ENCODE measurements at places on chromosomes 5 and 9.

DNA sequence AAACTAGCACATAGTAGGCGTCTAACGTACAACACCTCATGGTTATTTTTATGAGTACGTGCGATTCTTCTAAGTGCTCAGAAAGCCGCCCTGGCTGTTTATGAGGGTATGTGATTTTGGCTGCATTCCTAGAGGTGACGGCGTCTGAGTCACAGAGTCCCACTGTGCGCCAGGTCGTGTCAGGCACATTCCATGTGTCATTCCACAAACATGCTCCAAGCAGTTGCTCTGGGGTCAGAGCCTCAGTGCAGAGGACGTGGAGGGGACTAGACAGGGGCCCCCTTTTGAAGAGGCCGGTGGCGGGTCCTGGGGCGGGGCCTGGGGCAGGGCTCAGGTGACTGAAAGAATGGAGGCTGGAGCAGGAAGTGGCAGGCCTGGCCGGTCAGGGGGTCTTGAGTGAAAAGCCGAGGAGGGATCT lies 51.9 kb downstream of the NEK6 start:
- no peak for DNase-seq

DNA sequence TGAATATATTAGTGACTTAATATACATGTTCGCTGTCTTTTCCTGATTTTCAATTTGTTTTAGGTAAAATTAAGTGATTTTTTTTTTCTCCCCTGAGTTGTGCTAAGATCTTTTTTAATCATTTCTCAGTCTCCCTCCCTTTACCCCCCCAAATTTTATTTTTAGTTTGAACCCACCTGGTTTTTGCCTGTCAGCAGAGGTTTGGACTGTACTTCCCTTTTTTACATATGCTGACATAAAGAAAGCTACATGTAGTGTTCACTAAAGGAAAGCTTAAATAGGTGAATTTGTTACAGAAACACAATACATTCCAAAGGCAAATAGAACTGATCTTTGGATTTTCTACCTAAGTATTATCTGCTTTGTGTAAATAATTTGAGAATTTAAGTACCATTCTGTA lies 82.2 kb downstream of the IPO11 start:
- no peak for DNase-seq

- DNase-seq = no peak
Observed at GRCh38 chr9:426976-427375, 212.3 kb downstream of the DOCK8 start.

- DNase-seq = no peak
Observed at GRCh38 chr9:119157196-119157595, 212.0 kb downstream of the BRINP1 start.

DNA sequence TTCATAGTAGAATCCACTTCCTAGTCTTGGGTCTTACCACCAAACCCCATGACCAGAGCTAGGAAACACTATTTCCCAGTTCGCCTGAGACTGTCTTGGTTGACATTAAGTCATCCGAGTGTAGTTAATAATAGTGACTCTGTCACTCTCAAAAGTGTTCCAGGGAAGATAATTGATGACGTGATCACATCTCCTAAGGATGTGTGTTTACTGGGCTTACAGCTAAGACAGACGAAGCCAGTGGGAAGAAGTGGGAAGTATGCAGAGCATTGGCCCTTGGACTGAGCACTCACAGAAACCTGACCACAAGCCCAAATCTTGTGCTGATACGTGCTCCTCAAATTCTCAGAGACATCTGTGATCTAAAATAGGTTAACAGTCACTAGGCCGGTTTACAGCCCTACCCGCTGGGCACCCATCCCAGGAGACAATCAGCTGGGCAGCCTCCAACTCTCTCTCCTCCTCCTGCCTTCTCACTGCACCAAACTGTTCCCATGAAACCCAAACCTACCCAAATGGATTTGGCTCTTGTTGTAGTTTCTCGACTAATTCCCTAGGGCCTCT lies 316.6 kb downstream of the TLE1 start:
- no peak for DNase-seq

- DNase-seq = no peak
Observed at GRCh38 chr9:134861595-134862334, 18.8 kb upstream of the FCN2 start.

DNA sequence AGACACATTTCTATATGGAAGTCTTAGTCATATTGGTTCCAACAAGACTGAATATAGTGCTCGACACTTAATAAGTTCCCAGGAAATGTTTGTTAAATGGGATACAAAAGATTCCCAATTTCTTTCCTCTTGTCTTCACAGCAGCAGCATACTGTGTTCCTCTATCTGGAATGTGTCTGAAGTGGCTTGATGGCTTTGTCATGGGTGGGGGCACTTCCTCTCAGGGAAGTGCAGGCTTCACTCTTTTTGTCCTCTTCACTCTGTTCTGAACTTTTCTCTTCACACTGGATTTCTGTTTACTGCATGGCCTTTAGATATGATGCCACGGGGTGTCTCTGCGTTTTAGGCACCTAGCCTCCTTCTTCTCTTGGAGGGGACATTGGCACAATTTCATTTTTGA lies 127.7 kb upstream of the C9orf72 start:
- DNase-seq = no peak

DNA sequence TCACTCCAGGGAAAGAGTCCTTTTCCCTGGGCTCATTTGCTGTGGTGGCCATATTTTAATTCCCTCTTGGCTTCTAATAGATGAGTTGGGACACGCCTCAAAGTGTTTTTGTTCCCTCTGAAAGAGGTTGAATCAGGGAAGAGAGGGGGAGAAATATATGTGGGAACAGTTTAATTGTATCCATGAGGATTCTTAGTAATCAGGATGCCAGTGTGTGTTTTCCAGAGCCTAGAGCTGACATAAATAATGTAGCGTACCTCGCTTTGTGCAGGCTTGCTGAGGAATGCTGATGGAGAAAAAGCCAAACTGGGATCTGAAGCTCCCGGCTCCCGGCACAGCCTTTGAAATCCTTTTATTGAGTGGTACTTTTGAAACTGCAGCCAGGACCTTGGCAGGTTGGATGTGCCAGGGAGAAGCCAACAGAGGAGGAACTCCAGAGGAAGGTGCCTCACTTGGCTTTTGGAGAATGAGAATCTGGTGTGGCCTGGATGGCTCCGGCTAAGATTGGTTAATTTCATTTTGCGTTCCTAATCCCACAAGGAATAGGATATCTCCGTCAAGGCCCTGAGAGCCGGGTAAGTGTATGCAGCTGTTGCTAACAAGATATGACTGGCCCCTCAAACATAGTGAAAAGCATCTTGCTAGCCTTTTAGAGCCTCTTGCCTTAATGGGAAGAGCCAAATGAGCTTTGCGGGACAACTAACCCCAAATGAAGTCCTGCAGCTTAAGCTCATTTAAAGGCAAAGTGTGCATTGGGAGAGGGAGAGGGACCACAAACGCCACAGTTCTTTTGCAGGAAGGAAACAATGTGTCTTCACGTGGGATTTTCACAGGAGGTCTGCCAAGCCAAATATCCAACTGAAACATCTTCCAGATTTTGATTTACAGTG lies 471.1 kb upstream of the WWC1 start:
- no peak for DNase-seq

DNA sequence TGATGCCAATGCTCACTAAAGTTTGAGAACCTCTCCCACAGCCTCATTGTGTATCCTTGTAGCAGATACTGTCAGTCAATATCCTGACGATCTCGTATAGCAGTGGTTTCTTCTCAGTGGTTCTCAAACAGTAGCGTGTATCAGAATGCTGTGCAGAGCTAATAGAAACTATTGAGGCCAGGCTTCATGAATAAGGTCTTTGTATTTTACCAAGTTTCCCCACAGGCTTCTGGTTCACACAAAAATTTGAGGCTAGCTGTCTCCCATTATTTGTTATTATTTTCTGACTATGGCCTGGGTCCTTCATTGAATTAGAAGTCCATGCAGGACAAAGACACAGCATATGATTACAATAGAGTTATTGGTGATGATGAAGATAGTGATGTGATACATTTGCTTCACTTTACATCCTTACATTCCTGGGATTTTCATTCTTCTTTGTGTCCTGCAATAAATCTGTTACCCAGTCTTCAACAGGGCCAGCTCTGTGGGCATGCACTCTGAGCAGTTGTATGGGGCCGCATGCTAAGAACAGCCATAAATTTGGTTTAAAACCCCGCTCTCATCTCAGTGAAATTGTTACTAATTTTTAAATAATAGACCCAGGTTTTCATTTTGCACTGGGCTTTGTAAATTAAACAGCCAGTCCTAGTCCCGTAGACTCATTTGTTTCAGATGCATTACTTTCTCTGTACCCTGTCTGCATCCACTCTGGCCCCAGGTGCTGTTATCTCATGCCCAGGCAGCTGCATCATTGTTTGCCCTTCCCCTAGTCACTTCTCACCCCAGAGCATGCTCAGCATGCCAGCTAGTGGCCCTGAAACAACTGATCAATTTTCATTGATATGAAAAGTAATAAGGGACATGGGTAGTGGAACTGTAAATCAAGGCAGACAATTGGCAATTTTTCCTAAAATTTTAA lies 199.9 kb upstream of the PIK3R1 start:
- no peak for DNase-seq

DNA sequence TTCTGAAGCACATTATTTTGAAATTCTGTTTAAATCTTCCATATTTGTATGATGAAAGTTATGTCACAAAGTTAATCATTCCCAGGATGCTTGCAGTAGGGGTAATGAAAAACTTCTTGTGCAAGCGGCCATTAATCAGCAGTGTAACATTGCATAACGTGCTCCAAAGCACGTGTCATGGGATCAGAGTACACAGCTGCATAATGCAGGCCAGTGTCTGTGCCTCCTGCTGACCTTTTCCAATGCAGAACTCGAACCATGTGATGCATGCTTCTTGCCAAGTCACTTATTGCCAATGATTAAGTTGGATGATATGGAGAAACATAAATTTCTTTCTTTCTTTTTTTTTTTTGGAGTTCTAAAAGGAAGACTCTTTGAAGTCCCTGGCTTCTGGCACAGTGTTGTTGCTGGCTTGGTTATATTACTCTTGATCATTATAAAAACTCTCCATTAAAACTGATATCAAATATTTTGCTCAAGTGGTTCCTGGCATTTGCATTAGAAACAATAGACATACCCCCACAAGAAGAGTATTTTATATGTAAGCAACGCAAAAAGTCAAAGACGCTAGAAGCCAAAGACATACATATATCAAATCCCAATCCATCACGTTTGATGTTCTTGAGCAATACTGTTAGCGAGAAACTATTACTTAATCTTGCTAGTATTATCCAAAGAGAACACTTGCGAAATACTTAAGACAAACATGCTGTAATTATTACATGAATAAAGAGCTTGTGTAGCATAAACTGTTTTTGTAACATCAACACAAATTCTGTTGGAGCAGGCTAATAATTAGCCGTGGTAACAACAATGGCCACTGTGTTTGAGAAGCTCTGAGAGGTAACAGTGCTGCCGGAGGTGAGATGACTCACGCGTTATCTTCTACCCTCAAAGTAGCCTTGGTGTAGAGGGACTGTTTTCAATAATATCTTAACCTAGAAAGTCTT lies 164.2 kb downstream of the AUH start:
- no peak for DNase-seq

- DNase-seq = no peak
Observed at GRCh38 chr5:102991802-102992201, 128.1 kb downstream of the GIN1 start.

DNA sequence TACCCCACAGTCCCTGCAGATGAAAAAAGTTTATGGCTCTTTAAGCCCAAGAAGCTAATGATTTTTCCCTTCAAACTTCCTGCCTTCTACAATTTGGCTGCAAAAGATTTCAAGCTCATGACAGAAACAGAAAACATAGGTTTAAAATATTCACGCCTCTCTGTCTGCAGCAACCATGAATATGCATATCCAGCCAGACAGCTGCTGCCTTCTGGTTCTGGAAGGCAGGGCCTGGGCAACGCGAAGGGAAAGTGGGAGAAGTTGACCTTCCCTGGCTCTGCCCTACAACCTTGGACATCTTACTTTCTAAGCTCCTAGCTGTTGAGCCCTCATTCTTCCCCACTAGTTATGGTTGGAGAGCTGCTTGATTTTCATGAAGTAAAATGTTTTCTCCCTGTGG lies 64.8 kb upstream of the CLINT1 start:
- DNase-seq = no peak

DNA sequence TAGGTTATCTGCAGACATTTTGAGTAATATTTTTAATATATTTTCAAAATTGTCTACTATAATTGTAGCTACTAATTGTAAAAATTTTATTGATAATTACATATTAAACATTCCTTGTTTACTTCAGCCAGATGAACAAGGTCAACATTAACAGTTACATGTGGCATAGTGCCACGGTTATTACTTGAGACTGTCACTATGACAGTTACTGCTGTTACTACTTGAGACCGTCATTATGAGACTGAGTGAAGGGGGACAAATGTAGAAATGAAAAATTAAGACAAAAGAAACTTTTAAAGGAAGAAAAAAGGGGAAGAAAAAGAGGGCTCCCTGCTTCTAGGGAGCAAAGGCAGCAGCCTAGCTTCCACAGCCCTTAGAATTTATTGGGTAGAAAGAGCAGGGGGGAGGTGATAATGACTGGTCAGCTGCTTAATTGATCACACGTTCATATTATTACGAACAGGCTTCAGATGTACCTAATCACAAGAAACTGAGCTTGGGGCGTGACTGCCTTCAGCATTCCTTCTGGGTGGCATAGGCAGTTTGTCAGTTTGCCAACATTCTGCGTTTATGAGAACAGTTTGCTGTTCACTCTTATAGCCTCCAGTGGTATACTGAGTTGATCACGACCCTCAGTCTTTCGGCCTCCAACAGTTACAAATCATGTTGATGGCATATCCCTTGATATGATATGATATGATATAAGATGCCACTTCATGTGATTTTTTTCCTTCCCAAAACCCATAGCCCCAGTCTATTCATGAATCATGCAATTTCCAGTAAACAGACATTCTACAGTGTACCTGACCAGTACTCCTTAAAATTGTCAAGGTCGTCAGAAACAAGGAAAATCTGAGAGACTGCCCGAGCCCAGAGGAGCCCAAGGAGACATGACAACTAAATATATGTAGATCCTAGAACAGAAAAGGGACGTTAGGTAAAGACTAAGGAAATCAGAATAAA lies 13.1 kb downstream of the MARCHF6 start:
- no peak for DNase-seq

- no peak for DNase-seq
Observed at GRCh38 chr5:107296572-107296971, 374.2 kb downstream of the EFNA5 start.

- DNase-seq = no peak
Observed at GRCh38 chr5:149344151-149344550, 1.1 kb upstream of the GRPEL2 start.

DNA sequence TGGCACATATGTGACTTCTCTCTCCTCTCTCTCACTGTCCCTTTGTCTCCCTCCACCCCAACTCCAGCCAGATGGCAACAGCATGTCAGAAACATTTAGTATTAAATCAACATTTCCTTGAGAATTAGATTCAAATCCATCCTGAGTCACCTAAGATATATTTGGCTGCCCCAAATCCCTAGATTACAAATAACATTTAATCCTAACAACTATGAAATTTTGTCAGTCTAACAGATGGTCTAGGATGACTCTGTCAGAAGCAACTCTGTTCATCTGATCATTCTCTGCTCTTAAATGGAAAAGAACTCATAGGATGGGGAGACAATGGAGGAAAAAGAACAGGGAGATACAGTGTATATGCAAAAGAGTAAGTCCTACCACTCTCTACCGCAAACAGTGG lies 201.2 kb downstream of the TSSK1B start:
- DNase-seq = no peak

GRCh38 chr9:15163931-15164330 lies 143.1 kb downstream of the TTC39B start:
- no peak for DNase-seq
